GOT3 (cell line): ENCODE measurements at places on chromosomes 7 and 10.

DNA sequence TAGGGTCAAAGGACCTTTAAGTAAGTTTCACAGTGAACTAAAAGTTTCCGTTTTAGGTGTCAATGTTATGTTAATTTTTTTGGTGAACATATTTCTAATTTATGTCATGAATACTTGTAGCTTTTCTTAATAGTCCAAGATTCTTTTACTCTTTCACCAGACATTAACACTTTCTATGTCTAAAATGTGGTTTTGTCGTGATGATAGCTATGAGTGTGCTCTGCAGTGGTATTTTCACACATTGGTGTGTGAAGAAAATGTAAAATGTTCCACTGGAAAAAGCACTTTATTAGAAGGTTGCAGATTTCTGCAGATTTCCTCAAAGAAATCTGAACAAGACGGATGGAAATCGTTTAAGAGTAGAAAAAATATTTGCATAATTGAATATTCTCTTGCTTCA lies 561.0 kb upstream of the ANKRD30A start:
- DNase-seq, result no peak

GRCh38 chr10:60576130-60577069 lies 186.7 kb upstream of the ANK3 start:
- no peak for DNase-seq

- DNase-seq, result no peak
Measured at GRCh38 chr7:16348251-16348650, 73.1 kb downstream of the CRPPA start.

DNA sequence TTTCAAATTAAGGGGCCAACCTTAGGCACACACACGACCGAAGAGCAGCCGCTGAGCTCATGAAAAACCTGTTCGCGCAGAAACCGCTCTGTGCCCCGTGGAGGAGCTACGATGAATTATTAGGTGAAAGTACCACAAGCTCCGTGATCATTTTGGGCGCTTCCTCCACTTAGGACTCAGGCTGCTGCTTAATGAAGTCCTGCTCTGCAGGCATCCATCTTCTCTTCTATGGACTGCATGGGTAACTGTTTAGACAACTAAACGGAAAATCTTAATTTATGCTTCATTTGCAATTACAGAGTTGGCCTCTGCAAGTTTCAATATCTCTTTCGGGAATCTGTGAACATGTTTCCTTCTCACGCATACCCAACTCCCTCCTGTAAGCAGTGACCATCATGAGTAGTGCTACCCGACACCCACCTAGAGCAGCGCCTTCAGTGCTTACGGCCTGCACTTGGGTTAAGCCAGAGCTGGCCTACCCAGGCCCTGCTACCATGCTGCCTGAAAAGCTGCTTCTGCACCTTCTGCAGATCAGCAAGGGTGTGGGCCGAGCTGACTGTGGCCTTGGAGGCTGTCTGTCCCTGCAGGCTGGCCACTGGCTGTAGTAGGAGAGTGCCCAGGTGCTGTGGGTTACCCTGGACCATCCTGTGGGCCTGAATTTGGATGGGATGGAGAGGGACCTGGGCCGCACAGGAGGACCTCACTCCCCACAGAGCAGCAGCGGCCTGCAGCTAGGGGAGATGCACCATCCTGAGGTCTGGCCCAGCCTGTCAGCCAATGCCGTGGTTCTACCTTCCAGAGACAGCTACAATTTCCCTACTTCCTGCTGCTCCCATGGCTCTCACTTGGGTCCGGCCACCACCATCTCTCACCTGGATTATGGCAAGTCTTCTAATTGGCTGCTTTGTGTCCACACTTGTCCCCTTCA lies 36.0 kb downstream of the GNA12 start:
- DNase-seq, result no peak

- DNase-seq, result no peak
Measured at GRCh38 chr10:79077488-79078173, 8.9 kb downstream of the ZMIZ1 start.

DNA sequence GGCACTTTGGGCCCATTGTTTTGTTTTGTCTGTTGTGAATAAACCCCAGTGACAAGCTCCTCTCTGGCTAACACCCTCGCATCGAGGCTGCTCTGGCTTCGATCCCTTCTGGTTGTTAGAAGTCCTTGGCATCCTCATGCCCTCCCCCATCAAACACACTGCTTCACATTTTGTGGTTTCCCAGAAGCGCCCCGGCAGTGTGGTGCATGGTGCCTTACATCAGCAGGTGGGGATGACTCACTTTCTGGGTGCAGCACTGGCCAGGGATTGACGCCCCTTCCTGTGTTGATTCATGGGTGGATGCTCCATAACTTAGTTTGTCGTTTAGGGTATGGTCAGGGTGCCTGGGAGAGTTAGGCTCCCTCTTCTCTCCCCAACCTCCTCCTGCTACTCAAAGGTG lies 51.4 kb downstream of the PLPP4 start:
- no peak for DNase-seq

GRCh38 chr10:31064348-31064747 lies 32.7 kb upstream of the ZNF438 start:
- DNase-seq, result no peak

DNA sequence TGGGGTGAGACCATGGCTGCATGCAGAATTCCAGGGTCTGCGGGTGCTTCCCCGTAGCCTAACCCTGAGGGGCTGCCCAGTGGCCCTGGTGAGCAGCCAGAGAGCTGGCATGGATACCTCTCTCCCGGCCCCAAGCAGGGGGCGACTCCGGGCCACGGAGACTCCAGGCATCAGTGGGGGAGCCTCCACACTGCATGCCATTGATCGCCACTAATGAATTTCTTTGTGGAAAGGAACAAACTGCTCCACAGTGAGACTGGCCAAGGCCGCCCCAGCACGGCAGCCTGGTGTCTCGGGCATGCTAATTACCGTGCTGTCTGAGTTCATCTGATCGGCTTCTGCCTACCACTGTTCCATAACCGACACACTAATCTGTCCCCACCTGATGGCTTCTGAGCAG lies 184.4 kb downstream of the GRID1 start:
- no peak for DNase-seq

DNA sequence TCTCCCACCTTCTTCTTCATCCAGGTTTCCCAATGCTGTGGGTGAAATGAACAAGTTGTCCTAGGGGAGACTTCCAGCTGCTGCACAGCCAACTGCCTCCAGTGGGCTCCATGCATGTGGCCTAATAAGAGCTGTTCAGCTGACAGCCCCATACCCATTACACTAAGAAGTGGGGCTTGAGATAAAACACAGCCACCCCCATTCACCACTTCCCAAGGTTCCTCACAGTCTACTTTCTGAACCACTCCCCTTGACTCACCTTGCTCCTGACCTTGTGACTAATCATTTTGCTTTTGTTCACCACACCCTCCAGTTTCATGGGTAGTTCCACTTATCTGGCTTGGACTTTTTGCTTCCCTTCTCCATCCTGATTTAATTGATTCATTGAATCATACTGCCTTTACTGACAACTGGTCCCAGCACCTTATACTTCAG lies 119.3 kb downstream of the CABCOCO1 start:
- no peak for DNase-seq

DNA sequence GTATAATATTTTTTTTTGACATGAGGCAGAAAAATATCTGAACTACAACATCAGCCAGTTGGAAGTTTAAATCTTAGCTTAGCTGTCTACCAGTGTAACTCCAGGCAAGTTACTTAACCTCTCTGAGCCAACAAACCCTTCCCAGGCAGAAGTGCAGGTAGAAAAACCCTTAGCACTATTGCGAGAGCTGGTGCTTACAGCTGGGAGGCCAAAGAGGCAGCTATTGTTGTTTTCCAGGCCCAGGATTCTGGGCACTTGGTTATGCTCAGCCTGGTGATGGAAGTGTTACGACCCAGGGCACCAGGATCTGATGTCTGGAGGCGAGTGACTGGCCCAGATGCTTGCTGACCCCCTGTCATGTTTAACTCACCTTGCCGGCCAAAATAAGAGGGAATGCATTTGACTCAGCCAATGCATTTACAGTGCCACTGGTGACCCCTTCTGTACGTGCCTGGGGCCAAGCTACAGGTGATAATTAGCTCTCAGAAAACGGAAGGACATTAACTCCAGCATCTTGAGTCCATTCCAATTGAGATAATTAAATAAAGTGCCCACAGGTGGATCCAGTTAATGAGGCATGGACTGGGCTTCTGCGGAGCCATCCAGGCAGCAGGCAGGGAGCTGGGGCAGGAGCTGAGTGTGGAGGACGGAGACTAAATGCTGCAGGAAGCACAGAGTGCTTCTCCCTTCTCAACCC lies 126.5 kb upstream of the HABP2 start:
- no peak for DNase-seq

GRCh38 chr10:70145666-70146488 lies 623 bp downstream of the TYSND1 start:
- DNase-seq, result no peak
